CD4-positive, alpha-beta T cell treated with Interleukin-1 beta for 1 hour (primary cell): ENCODE measurements at places on chromosomes 11 and 22.

DNA sequence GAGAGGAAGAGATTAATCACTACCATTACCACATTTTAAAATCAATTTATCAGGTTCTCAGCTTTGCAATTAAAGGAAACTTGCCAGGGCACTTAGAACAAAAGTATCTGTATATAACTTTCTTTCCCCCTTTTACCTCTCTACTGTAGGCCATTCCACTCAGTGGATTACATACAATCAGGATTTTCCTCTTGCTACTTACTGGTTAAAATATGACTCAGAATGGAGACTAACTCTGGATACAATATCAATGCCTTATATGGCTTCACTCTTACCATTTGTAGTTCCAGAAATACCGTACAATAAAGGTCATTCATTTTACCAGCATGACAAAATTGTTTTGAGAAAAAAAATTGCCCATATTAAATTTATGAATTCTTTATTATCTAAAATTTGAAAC, 706.8 kb downstream of the KCNA4 start:
- no peak for DNase-seq

DNA sequence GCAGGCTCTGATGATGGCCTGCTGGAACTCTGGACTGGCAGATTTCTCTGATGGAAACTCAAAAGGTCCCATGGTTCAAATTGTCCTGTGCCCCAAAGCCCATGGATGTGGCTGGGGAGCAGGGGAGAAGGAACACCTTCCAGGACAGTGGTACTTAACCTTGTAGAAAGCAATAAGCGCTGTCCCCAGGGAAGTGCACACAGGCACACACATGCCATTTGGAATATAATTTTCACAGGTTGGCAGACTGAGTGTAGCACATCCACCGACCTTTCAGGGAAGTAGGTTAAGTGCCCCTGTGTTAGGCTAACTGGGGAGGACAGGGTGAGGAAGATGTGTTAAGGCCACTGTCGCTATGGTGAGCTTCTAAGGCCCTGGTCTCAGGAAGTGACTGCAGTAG, 17.8 kb downstream of the DDX25 start:
- DNase-seq = no peak

DNA sequence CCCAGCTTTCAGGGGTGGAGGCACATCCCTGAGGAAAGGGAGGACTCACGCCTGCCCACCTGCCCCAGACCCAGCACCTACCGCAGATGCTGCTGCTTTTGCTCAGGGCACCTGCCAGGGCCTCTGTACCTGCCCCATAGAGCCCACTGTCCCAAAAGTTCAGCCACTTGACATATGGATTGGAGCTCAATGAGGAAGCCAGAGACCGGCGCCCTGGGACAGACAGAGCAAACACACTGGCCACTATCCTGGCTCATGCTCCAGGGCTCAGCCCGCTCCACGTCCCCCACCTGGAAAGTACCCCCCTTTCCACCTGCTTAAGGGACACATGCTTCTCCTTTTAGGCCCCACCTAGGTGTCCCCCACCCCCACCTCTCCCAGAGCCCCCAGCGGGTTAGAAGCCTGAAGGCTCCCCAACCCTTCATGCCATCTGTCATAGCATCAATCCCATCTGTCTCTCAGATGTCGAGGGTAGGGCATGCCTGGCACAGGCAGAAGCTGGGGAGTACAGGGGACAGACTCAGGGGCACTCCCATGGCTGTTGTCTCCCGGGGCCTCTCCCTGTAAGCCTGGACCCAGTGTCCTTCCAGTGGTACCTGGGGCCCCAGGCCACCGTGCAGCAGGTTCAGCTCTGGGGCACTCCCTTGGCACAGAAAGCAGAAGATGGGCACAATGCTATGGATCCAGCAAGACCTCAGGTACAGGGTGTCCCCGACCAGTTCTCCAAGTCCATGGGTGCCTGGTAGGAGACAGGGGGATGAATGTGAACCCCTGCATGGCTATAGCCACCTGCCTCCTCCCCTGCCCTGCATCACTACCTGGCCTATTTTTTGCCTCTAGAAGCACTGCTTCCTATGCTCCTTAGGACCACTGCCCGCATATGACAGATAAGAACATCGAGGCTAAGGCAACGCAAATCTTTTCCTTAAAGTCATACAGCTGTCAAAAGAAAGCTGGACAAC, 2.2 kb upstream of the P2RX6 start:
- no peak for DNase-seq

GRCh38 chr11:1442163-1442562, 44.4 kb downstream of the MOB2 start:
- DNase-seq = no peak

DNA sequence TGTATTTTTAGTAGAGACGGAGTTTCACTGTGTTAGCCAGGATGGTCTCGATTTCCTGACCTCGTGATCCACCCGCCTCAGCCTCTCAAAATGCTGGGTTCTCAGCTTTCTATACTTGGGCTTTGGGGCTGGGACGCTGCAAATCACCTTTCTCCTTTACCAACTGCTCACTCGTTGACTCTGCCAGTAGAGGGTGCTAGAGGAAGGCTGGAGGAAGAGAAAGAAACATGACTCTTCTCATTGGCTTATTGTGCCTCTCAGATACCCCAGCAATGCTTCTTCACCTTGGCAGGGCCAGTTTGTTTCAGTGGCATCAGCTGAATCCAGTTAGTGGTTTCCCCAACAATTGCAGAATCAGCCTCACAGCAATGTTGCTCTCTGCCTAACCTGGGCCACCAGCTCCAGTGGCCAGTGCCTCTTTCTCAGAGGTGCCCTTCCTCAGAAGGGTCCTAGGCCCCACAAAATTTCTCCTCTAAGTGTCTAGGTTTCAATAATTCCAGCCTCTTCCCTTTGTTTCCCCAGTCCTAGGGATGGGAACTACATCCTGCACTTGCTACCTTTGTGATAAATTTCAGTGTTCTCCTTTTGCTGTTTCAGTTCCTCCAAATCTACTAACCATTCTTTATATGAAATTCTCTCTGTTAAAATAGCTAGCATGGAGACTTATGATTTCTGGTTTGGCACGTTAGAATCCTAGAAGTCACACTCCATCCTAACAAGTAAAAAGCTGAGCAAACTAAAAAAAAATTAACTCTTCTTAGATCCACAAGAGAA, 71.5 kb upstream of the VSTM5 start:
- DNase-seq = no peak

DNA sequence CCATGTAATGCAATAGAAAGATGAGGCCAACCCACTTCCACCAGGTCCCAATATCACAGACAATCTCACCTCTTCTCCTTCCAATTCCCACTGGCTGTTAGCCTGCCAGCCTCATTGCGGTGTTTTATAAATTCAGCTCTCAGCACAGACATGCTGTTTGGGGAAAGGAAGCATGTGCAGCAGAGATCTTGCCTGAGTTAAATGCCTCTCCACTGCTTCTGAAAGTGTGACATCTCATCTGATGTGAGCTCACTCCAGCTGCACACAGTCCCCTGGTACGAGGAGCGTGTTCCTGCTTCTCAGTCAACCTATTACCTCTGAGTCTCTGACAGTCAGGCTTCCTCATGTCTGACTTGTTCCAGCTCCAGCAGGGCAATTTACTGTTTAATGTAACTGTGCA, 122.7 kb upstream of the GUCY1A2 start:
- no peak for DNase-seq

GRCh38 chr22:35966314-35967045, 62.1 kb downstream of the RBFOX2 start:
- DNase-seq = no peak

DNA sequence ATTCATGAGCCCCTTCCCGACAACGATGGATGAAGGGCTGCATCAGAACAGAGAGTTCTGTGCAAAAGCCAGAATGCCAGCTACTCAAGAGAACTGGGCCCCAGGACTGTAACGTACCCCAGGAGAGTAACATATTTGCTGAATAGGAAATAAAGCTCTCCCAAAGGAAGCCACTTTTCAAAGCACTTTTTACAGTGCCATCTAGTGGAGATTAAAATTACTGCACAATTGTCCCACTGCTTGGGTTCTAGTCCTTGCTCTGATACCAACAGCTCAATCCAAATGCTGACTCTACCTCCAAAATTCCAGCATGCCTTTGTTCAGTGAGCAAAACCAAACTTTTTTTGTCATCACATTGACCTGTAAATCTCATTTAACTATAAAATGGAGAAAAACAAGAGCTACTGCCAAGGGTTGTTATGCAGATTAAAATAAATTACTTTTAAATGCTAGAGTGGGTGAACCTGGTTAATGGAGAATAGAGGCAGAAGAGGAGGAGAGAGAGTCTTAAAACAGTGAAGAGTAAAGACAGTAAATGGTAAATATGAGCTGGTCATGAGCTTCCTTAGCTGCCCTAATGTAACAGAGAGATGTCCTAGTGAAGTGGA, 87.6 kb upstream of the FSHB start:
- no peak for DNase-seq

DNA sequence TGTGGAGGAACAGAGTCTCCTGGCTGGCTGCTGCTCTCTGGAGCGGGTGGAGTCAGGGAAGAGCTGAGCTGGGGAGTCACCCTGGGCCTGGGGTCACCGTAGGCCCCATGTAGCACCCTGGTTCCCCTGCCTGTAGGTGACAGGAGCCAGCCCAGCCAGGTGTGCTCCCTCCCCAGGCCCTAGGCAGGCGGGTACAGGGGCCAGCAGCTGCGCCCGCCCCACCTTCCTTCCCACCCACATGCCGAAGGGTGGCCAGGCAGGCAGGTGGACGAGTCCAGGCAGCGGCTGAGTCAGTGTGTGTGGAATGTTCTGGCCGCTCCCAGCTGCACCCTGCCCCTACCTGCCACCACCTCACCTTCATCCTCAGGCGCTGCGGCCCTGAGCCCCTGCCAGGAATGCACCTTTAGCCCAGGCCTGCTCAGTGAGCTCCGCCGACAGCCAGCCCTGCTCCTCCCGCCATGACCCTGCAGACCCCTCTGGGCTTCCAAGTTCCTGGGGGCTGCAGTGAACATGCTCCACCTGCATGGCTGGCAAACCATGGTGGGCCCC, 654 bp upstream of the SYT8 start:
- DNase-seq = no peak

GRCh38 chr11:132904607-132905006, 627.7 kb downstream of the OPCML start:
- DNase-seq = no peak

- no peak for DNase-seq
Measured at GRCh38 chr22:34966980-34967565, 98.9 kb upstream of the ISX start.

GRCh38 chr11:12219757-12220156, 109.4 kb downstream of the MICAL2 start:
- DNase-seq = no peak

DNA sequence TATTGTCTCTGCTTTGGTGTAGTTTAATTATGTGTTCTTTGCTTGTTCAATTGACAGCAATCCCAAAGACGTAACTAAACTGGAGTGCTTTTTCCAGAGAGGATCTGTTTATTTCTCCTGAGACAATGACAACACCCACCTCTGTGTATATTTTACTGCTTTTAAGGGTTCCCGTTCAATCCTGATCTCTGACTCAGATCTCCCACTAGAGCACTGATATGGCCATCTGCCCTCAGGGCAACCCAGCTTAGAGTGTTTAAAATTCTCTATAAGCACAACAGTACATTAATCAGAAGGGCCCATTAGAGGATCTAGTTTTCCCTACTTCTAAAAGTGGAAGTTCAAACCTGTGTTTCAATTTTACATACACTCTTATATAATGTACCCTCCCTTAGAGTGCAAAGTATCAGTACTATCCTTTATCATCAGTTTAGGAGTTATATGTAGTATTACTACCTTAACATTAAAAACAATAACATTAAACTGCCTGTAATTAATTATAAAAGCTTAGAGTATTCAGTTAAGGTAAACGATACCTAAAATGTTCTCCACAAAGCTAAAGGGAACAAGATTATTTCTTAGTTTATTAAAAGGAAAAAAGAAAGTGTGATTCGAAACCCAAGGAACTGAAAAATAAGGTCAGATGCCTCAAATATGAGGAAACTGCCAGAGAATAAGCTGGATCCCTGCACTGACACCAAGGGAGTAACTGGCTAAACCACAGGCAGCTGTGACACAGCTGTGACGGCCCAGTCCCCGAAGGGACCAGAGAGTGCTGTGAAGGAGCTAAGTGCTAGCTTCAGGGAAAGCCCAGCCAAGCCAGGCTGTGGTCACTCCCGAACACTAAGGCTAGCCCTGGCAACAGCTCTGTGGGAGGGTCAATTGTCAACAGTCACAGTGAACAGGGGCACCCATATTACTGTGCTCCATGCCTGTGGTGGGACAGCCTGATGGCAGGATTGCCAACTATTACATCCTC, 15.2 kb downstream of the UFD1 start:
- DNase-seq = no peak

DNA sequence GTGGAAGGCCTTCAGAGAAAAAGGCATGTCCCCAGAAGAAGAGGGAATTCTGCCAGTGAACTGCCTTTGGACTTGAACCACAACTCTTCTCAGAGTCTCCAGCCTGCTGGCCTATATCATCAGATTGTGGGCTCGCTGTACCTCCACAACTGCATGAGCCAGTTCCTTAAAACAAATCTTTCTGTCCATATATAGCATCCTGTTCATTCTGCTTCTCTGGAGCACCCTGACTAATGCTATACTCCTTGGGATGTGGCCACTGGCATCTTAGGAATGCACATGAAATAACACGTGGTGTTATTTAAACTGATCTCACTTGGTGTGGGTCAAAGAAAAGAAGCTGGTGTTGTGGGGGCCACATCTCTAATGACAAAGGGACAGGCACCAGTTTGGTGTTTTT, 58.3 kb upstream of the VSTM5 start:
- no peak for DNase-seq

- DNase-seq = no peak
Measured at GRCh38 chr22:47645450-47645914, 883.0 kb downstream of the TBC1D22A start.

- DNase-seq = no peak
Measured at GRCh38 chr11:11349106-11349825, 3.8 kb downstream of the CSNK2A3 start.

- DNase-seq = no peak
Measured at GRCh38 chr11:125233116-125233515, 68.6 kb downstream of the PKNOX2 start.

- DNase-seq = no peak
Measured at GRCh38 chr11:77322506-77322905, 21.0 kb upstream of the GDPD4 start.

DNA sequence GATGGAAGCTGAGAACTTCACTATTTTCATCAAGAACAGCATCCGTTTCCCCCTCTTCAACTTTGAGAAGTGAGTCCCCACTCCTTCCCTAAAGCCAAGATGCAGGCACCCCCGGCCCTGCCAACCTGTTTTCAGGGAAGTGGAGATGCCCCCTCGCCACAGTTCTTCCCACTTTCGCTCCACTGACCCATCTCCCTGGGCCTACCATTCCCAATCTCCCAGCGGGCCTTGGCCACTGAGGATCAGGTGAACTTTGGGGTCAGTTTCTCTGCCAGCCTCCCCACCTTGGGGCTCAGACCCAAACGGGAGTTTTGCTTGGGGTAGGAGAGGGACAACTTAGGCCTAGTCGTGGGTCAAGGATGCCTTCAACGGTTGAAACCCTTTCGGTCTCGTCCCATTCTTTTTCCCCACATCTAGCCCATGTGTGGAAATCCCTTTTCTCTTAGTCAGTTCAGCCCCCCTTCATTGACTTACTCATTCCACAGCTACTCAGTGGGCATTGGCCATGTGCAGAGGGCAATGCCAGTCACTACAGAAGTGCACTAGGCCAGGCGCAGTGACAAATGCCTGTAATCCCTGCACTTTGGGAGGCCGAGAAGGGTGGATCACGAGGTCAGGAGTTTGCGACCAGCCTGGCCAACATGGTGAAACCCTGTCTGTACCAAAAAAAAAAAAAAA, 10.6 kb downstream of the P2RX3 start:
- no peak for DNase-seq

- no peak for DNase-seq
Measured at GRCh38 chr22:20993304-20994127, 8.4 kb downstream of the THAP7 start.

- no peak for DNase-seq
Measured at GRCh38 chr11:107504981-107505380, 47.4 kb upstream of the CWF19L2 start.
